Right renal cortex interstitium (tissue), 3 donors: ENCODE measurements at places on chromosomes 5 and 9.

DNA sequence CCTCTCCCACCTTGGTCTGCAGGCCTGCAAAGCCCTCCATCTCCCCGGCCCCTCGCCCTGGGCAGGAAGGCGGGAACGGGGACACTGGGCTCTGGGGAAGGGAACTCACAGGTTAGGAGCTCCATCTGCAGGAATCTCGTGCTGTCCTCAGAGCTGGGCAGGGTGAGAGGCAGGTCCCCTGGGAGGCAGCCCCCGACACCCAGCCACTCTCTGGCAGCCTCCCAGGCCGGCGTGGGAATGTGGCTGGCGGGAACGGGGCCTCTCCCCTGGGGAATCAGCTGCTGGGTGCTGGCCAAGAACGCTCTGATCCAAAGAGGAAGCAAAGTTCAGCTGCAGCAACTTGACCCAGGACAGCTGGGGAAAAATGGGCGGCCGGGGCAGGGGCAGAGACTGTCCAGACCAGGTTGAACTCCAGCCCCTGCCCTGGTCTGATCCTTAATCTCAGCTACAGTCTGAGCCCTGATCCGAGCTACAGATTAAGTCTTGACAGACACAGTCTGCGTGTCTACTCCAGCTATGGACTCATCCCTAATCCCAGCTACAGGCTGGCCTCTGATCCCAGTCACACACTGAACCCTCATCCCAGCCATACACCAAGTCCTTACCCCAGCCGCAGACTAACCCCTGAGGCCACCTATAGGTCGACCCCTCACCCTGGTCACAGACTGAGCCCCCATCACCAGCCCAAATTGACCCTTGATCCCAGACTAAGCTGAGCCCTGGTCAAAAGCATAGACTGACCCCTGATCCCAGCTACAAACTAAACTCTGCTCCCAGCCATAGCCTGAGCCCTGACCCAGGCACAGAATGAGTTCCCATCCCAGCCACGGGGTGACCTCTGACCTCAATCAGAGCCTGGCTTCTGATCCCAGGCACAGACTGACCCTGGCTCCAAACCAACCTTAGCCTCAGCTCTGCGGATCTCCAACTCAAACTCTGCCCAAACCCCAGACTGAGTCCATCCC, 37.3 kb upstream of the EGFL7 start:
- peak; percentile 56 for DNase-seq

DNA sequence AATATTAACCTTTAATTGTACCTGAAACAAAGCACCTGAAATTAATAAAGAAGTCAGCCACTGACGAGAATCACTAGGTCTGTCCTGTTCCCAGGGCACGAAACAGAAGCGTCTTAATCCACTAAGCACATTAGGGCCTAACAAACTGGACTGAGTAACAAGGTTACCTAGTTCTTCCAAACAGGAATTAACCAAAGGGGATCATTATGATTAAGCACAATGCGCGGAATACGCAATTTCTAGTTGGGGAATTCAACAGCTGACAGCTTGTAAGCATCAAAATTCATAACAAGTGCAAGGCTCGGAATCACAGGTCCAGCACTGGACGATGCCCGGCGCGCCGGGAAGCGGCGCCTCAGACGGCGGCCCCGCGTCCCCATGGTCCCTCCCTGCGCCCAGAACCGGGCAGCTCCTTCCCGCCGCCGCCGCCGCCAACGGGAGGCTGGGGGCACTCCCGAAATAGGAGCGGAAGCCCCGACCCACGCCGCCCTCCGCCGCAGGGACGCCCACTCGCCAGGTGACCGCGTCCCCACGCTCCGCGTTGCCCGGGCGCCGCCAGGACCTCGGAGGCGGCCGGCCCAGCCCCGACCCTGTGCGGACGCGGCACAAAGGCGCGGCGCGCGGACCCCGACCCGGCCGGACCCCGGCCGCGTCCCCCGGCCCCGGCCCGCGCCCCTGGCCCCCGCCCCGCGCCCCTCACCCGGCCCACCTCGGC, 898 bp downstream of the CAMSAP1 start:
- DNase-seq, result no peak

GRCh38 chr9:19925674-19926503, 137.1 kb upstream of the SLC24A2 start:
- peak; percentile 81 for DNase-seq

GRCh38 chr5:90336752-90337151, 72.8 kb downstream of the CETN3 start:
- no peak for DNase-seq

DNA sequence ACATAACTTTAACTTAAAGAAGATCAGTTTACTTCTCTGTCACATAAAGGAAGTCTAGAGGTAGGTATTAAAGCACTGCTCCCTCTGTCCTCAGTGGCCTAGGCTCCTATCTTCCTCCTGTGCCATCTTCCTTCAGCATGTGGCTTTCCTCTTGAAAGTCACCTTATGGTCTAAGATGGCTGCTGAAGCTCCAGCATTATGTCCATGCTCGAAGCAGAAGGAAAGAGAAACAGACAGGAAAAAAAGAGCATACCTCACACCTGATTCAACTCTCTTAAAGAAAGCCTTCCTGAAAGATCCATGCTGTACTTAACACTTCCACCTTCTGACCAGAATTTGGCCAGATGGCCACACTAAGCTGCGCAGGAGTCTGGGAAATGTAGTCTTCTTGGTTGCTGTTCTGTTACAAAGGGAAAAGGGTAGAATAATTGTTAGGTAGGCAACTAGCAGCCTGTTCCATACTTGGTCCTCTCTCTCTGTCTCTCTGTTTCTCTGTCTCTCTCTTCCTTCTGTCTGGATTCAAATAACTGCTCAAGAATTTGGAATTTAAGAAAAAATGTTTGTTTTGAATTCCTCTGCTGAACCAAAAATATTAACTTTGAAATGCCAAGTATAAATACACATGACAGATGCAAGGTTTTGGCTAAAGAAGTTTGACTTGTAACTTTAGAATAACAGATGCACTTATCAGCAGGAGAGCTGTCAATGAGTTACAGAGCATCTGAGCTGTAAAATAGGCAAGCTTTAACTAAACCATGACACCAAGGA, 16.0 kb downstream of the TMEM174 start:
- DNase-seq, result no peak

DNA sequence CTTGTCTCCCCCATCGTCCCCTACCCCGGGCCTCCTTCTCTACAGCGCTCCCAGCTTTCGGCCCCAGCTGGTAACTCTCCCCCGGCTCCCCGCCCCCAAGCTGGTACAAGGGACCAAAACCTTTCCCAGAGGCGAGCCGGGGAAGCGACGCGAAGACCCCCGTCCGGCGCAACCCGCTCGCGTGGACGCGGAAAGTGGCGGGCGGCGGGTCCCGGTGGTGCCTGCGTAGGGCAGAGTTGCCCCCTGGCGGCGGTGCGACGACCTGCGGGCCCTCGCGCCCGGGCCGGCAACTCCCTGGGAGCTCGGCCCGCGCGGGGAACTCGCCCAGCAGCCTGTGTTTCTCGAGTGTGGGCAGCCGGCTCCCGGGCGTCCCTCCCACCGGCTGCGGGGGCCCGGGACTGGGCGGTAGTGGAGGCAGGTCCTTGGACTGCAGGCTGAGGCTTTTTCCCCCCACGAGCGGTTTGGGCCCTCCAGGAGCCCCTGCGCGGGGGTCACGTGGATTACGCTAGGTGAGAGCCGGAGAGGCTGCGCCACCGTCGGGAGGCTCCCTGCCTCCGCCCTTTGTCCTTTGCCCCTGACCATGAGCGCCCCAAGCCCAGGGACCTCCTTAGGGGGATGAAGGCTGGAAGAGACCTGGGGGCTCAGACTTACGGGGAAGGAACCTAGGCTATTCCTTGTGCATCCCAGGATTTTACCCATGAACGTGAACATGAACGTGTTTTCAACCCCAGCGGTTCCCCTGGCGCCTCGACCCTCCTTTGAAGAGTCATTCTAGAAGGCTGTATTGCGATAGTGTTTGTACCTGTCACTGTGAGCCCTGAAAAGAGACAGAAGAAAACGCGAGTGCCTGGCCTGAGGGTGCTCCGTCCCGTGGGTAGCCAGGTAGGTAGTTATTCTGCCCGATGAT, 2.9 kb upstream of the FOXD1 start:
- no peak for DNase-seq

DNA sequence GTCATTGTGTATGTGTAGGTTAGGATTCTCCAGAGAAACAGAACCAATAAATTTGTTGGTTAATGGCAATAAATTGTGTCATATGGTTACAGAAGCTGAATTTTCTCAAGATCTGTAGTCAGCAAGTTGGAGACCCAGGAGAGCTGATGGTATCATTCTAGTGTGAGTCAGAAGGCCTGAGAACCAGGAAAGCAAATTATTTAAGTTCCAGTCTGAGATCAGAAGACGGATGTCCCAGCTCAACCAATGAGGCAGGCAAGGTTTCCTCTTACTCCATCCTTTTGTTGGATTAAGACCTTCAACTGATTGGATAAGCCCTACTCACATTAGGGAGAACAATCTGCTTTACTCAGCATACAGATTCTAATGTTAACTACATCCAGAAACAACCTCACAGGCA, 656.3 kb downstream of the ANXA1 start:
- no peak for DNase-seq

DNA sequence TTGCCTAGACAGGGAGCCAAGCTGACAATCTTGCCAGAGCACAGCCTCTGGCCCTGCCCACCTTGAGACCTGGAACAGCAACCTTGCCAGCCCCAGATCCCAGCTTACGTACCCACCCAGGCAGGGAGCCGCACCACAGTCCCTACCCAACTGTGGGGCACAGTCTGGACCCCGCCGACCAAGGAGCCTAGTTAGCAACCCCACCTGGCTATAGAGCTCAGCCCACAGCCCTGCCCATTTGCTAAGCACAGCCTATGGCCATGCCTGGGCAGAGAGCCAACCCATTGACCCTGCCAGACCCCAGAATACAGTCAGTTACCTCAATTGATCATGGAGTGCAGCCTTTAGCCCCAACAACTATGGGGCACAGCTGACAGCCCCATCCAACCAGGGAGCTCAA, 97.9 kb upstream of the SH3GL2 start:
- no peak for DNase-seq

- DNase-seq, result no peak
Observed at GRCh38 chr5:132460846-132461568, 29.6 kb downstream of the IRF1 start.

GRCh38 chr5:32482193-32482592, 37.7 kb upstream of the ZFR start:
- DNase-seq, result no peak

GRCh38 chr5:100731768-100732167, 171.3 kb downstream of the ST8SIA4 start:
- no peak for DNase-seq

DNA sequence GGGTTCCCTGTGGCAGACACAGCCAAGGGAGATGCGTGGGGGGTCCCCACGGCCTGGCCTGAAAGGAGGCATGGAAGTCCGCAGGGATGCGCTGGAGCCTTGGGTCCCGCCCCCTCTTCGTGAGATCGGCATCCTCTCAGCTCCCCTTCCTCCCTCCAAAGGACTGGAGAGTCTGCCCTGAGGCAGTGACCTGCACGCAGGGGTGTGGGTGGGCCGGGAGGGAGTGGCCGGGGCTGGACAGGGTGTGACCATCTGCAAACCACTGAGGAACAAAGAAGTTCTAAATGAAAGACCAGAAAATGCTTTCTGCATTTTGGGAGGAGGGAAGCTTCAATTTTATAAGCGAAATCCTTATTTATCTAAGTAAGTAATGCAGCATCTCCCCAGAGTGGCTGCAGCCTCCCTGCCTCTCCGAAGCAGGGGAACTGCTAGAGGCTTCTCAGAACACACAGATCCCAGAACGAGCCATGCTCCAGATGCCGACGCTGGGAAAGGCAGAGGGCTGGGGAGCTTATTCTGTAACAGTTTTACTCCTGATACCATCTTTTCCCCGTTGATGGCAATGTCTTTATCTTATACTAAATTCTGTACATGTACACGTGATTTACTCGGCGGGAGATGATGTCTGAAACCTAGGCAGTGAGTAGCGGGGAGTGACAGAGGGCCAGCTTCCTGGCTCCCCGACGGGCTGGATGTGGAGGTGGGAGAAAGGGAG, 221.7 kb downstream of the FANCC start:
- no peak for DNase-seq

GRCh38 chr9:87301371-87301770, 196.3 kb upstream of the DAPK1 start:
- no peak for DNase-seq

DNA sequence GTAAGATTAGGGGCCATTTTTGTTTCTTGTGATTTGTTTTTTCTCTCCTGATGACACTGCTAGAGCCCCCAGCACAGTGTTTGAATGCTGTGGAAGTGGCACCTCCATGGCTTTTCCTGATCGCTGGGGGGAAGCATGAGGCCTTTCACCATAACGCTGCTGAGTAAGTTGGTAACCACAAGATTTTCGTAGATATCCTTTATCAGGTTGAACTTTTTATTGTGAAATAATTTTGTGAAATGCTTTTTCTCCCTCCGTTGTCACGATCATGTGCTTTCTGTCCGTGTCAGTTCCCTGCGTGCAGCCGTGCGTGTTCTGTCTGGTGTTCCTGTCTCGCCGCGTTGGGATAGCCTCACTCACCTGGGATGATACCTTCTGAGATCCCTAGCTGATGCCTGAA, 59.4 kb downstream of the EHMT1 start:
- no peak for DNase-seq

- no peak for DNase-seq
Observed at GRCh38 chr9:26756881-26757280, 135.7 kb downstream of the CAAP1 start.

- no peak for DNase-seq
Observed at GRCh38 chr9:81028504-81028903, 660.8 kb downstream of the TLE1 start.

DNA sequence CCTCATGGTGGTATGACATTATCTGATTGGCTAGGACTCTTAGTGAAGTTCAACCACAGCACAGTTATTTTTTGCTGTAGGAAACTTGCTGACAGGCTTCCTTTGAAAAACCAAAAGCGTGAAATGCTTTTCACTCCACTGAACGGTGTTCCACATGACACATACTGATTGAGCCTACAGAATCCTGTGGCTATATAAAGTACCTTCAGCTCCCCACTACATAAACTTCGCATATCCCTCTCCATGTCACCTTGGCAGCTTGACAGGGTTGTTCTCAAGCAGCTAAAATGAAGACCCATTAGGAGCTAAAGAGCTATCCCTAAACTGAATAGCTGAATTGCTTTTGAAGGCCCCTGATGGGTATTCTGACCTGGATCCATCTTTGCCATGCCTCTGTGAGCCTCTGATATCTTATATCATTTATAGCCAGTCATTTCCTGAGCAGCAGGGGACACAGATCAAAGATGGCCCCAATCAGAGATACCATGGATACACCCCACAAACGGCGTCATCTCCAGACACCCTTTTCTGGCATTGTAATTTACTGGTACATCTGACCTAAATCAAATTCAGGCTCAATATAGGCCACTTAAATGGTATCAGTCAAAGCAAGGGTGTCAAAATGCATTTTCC, 91.5 kb downstream of the APBA1 start:
- DNase-seq, result no peak

DNA sequence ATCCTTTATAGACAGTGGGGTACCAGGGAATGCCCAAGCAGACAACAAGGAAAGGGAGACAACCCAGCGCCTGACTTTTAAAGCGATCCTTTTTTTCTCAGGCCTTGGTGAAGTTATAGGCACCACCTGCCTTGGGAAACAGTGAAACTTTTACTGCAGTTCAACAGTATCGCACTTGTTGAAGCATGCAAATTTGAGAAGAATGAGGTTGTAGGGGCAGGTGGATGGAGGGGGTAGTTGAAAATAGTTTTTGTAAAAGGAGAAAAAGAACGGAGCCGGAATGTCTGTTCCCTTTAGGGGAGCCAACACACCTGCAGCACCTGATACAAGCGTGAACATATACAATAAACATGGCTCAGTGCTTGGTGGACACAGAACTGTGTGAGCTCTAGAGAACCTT, 190.2 kb upstream of the NR3C1 start:
- no peak for DNase-seq
